ENCODE measurements at places on chromosomes 1 and 21.

GRCh38 chr1:160731990-160732389, 7.1 kb upstream of the SLAMF7 start:
- DNase-seq: no peak

GRCh38 chr1:192538407-192539296, 36.9 kb upstream of the RGS1 start:
- no peak for DNase-seq

- DNase-seq: no peak
These were observed 355.8 kb upstream of the PTBP2 start for GRCh38 chr1:96365596-96366390.

- no peak for DNase-seq
These were observed at the start of gene AGPAT3 for GRCh38 chr21:43864962-43865539. Gene AGPAT3 (plus strand): TSS chr21:43865223. CDS start chr21:43959682, 94,459 bp downstream.

DNA sequence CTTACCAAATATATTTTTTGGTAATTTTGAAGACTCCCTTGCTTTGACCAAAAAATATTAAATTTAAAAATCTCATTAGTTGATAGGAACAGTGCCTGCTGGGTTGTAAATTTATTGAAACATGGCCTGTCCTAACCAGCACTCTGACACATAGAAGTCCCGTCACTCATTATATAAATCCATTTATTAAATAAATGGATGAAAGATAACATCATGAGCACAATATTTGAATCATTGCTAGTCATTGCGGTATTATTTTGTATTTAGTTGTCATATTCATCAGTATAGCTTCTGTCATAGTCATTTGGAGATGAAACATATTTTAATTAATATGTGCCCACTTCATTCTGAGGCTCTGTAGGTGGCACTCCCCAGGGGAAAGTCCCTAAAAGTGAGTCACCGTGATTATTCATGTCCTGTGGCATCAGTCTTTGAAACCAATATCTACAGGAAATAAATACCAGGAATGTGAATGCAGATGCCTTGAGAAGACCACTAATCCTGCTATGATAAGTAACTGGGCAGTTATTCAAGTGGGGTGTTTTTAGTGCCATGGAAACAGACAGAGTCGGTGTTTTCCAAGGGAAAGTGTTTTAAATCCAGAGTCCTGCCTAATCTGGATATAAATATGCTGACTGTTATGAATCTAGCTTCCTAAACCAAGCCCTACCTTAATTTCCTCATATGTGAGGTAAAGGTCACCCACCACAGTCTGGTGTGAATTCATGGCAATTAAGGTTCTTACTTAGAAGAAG, 302.0 kb downstream of the DUSP10 start:
- peak; percentile 1 for DNase-seq

DNA sequence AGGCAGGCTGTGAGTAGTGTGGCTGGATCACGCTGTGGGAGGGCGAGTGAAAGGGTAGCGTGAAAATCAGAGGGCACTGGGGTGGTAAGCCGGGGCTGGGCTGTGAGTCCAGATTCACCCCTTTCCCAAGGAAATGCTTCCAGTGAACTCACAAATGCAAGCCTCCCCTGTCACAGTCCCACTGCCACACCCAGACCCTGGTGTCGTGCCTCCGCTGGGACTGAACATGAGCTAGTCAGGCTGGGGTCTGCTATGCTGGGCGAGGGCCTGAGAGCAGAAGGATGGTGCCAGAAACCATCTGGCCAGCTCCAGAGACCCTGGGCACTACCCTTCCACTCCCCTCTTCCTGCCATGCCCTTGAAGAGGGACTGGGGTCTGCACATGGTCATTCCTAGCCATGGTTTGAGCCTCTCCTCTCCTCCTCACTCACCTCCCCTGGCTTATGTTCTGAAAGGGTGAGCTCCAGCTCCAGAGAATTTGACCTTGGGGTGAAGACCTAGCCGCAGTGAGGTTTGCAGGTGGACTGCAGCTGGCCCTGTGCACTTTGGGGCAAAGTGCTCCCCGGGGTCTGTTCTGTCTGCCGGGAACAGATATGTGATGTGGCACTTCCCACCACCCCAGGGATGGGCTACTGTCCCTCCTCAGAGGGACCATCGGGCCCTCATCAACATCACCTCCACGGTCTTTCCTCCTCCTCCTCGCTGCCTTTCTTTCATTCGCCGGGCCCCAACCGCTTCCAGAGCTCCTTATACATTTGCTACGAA, 365.6 kb downstream of the RPS6KC1 start:
- DNase-seq: no peak

DNA sequence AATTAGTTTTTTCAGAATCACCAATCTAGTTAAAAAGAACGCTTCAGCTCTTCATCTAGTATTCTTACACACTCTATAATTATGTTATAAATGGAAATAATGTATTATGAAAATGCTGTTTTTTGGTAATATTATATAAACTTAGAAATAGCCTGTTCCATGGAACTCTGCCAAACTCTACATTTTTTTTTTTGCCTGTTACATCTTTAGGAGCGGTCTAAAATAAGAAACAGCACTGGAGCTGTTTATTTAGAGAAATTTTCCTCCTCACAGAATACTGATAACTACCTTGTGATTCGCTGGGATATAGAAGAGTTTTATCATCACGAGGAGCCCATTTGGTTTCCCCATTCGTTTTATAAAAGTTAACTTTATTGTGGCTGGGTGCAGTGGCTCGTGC, 58.5 kb downstream of the PKN2 start:
- no peak for DNase-seq

DNA sequence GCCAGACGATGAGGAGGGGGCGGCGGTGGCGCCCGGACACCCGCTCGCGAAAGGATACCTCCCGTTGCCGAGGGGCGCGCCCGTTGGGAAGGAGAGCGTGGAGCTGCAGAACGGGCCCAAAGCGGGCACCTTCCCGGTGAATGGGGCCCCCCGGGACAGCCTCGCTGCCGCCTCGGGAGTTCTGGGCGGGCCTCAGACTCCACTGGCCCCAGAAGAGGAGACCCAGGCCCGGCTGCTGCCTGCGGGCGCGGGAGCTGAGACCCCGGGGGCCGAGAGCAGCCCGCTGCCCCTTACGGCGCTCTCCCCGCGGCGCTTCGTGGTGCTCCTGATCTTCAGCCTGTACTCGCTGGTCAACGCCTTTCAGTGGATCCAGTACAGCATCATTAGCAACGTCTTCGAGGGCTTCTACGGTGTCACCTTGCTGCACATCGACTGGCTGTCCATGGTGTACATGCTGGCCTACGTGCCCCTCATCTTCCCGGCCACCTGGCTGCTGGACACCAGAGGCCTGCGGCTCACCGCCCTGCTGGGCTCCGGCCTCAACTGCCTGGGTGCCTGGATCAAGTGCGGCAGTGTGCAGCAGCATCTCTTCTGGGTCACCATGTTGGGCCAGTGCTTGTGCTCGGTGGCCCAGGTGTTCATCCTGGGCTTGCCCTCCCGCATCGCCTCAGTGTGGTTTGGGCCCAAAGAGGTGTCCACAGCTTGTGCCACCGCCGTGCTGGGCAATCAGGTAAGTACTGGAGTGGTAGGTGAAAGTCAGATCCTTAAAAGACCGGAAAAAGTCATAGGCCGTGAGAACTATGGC, 588 bp downstream of the FLVCR1 start:
- DNase-seq: no peak

- no peak for DNase-seq
These were observed at the start of gene KPRP for GRCh38 chr1:152757747-152758146. Gene KPRP (plus strand): TSS chr1:152758025. CDS start chr1:152759589, 1,564 bp downstream.

DNA sequence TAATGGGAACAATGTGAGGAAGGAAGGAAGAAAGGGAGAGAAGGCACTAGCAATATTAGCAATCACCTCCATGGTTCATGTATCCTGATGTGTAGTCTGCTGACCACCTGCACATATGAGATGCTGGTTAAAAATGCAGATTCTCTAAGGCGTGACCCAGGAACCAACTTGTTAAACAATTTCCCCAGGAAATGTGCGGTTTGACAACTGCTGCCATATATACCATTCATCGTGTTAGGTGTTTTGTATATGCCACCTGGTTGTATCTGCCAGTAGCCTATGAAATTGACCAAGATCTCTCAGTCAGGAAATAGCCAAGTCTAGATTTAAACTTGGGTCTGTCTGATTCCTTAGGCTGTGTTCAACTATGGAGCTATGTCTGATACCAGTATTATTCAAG, 4.1 kb downstream of the SEMA4A start:
- DNase-seq: no peak

DNA sequence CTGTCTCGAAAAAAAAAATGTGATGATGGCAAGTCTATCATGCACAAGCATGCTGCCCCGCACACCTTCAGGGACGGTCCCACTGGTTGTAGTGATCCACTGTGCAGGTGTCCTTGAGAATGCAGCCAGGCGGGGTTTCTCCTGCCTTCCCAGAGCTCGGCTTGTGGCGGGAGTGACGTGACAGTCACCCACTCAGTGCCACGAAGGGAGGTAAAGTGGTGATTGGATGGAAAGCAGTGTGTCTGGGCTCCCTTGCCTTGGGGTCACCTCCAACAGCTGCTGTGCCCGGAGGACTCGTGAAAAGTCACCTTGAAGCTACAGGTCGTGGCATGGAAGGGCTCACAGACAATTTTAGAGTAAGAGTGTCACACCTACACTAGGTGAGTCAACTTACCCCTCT, 33.5 kb upstream of the TRIM17 start:
- DNase-seq: no peak

DNA sequence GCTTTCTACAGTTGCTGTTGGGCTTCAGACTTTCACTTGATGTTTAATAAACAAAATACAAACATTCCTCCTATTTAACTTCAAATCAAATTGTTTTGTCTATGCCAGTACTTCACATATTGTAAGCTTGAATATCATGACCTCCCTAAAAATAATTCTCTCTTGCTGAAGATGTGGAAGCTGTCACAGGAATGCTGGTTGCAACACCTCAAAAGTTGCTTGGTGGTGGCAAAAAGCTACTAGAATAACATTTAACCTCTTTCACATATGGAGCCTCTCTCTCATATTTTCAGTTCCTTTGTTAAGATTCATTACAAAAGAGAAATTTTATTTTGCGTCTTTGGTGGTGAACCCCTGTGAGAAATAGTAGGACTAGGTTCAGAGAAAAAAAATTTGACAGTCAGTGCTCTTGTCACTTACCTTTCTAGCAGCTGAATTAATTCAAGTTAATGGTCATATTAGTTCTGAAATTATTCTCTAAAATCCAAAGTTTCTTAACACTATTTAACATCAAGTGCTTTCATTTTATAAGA, 25.5 kb upstream of the F13B start:
- no peak for DNase-seq

- DNase-seq: no peak
These were observed 183.2 kb downstream of the DNM3 start for GRCh38 chr1:172024516-172024915.

DNA sequence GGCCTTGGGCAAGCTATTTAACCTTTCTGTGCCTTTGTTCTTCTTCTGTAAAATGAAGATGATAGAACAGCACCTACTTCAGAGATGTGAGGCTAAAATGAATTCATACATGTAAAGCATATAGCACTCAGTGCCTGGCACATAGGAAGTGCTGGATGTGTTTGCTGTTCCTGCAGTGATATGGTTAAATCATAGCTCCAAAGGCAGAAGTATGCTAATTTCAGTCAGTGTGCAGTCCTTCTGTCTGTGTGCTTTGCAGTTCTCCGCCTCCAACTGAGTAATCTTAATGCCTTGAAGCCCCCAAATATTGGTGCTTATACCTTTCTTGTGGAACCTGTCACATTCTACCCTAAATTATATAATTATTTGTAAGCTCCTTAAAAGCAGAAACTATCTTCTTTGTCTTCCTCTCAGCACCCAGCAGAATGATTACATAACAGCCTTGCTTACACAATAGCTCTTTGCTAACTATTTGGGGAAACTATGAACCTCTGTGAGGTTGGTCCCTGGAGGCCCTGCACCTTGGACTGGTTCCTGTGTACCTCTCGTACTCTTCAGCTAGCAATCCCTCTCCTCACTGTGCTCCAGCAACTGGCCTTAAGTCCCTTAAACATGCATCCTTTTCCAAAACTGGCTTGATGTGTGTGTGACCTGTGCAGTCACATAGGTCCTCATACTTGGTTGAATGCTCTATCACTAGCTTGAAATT, 57.0 kb upstream of the CACYBP start:
- DNase-seq: no peak

DNA sequence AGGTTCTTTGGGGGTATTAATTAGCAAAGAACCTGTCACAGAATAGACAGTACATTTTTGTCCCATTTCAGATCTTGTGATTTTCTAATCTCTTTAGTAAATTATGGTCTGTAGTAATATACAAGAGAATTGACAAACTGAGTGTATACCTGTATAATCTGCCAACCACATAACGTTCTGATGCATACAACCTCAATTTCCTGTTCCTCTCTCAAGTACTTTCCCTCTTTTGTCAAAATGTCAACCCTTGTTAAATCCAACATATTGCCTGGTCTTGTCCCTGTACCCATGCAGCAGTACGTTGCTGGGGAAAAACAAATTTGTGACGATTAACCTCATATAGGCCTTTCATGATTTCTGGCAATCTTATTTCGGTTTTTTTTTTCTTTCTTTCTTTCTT, 1.1 kb downstream of the ARV1 start:
- DNase-seq: no peak

- DNase-seq: no peak
These were observed 145.1 kb downstream of the CASZ1 start for GRCh38 chr1:10651389-10651766.

DNA sequence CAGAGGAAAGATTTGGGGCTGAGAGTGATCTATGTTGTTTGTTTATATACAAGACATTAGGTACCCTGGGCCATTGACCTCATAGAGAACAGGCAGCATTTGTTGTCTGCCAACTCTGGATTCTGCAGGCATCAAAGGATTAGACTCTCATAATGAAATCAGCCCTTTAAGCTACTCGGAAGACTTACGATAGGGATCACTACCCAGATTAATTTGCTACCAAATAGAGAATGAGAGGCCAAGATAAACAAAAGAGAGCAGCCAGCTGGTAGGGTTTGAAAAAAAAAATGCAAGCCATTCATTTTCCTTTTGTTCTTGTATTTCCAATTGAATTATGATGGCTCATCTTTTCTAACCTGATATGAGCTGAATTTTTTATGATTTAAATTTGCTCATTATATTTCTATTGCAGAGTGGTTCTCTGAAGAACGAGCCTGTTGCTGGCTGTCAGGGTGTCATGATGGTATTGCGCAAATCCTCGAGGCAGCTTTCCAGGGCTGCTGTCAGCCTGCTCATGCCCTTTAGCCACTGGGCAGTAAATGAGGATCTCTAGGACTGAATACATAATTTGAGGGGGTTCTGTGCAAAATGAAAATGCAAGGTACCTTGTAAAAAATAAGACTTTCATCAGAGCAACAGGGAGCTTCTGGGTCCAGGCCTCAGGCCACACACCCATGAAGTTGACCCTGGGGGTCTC, 116.4 kb upstream of the KCNJ15 start:
- no peak for DNase-seq

GRCh38 chr1:160558660-160559380, 20.5 kb downstream of the CD84 start:
- DNase-seq: no peak

GRCh38 chr21:36408568-36408967, 23.4 kb downstream of the CHAF1B start:
- DNase-seq: no peak
